Cardiac muscle cell (in vitro differentiated cells and primary cell): ENCODE measurements at places on chromosomes 11 and 22.

DNA sequence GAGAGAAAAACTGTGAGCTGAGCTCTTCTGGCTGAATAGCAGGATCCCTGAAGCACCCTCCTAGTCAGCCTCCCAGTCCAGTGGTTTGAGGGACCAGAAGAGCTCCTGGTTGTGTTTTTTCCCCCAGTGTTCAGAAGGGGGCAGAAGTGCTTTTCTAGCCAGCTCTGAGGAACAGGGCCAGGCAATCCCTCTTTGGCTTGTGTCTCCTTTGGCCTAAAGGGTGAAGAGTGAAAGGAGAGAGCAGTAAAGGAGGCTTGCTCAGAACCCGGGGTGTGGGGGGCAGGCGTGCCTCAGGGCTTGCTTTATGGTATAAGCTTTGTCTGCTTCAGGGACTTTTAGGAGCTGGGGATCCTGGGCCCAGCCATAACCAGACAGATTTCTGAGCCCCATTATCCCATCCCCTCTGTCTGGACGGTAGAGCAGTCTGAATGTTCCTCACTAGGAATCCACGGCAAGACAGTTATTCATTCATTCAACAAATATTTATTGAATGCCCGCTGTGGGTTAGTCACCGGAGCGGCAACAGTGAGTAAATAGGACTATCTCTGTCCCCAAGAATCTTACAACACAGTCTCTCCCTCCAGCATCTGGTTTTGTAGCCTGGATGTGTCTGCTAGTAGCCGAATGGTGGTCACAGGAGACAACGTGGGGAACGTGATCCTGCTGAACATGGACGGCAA lies 14.5 kb downstream of the ACP2 start:
- DNase-seq = peak; percentile 83

DNA sequence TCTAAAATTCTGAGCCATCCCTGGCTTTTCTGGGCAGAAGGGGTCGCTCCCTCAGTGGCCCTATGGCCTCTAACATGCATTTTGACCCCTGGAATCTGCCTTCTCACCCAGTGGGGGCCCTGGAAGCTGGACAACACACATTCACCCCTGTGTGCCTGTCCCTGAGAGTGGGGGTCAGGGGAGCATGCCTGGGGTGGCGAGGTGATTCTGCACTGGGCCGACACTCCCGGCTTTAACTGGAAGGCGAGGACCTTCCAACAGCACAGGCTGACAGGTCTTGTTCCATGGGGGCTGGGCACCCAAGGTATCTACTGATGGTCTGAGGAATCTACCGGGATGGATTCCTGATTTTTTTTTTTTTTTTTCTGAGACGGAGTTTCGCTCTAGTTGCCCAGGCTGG lies 10.7 kb downstream of the PPM1F start:
- DNase-seq = no peak

DNA sequence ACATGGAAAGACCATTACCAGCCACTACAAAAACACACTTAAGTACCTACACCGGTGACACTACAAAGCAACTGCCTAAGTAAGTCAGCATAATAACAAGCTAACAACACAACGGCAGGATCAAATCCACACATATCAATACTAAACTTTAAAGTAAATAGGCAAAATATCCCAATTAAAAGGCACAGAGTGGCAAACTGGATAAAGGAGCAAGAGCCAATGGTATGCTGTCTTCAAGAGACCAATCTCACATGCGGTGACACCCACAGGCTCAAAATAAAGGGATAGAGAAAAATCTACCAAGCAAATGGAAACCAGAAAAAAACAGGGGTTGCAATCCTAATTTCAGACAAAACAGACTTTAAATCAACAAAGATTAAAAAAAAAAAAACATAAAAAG lies 261.5 kb upstream of the TENM4 start:
- no peak for DNase-seq

DNA sequence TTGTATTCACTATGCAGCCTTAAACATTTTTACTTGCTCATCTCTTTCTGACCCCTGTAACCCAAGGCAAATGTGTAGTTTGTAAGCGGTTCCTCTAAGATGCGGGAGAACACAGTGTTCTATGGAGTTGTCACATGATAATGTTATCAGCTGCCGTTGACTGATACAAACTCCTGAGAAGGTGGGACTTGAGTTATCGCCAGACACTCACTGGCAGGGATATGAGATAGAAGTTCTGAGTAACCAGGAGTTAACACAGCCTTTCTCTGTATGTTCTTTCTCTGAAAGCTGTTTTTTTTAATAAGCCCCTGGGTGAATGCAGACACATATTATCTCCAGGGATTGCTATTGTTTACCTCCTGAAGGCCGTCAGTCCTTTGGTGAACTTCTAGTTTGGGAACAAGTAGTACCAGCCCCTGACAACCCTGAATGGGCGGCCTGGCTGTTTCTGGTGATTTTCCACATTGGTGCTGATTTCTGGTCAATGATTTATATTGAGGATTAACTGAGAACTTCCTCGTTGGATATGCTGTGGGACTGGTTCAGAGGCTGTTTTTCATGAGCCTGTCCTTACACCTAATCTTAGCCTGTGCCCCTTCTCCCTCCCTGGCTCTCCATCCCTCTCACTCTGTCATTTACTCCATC lies 155.3 kb upstream of the RASSF10 start:
- DNase-seq = peak; percentile 45

GRCh38 chr22:31177420-31178162 lies 17.6 kb downstream of the RNF185 start:
- DNase-seq = peak; percentile 65

DNA sequence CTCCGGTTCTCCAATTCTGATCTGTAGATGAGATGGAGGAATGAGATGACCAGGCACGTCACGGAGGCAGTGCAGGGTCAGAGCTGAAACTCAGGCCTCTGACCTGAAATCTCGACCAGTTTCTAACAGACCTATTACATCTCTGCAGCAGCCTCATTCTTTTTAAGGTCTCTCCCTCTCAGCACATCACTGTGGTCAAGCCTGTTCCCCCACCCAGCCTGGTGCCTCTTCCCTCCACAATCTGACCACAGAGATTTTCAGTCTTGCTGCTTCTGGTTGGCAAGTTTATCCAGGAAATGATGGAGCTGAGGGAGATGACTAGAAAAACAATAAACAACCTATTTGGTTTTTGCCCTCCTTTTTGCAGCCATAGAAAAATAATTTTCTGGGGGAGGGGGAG lies 9.5 kb downstream of the GRAMD1B start:
- peak; percentile 28 for DNase-seq

DNA sequence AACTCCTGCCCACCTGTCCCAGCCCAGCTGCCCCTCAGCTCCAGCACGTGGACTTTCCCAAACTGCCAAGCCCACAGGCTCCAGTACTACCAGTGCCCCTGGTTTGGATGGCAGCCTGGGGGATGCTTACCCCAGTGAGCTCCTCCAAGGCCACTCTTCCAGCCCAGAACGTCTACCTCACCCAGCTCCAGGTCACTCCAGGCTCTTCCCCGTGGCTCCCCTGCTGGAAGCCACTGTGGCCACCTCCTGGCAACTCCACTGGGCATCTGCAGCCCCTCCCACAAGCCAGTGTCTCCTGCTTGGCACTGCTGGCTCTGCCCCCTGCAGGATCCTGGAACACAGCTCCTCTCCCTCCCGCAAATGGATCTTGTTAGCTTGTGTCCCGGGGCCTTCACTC lies 29.3 kb downstream of the LMO1 start:
- no peak for DNase-seq

DNA sequence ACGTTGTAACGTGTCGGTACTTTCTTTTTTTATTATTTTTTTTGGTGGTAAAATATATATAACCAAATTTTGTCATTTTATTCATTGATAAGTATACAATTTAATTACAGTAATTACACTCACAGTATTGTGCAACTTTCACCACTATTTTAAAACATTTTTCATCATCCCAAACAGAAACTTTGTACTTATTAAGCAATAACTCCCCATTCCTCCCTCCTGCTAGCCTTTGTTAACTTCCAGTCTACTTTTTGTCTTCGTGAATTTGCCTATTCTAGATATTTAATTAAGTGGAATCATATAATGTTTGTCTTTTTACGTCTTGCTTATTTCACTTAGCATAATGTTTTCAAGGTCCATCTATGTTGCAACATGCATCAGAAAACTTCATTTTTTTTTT lies 58.5 kb downstream of the STIM1 start:
- DNase-seq = no peak

DNA sequence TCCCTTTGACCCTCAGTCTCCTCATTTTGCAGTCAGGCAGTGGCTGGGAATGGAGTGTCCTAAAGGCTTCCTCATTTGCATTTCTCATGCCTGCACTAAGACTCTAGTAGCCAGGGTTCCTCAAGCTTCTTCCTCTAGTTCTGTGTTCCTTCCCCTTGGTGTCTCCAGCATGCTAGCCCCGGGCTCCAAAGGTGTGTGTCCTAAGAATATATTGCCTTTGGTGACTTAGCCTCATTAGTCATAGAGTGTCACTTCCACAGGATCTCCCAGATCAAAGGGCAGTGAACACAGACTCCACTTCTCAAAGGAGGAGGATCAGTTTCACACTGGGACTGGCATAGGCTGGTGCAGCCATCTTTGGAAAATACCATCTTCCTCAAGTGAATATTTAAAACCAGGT lies 21.4 kb upstream of the ACER3 start:
- DNase-seq = no peak

GRCh38 chr22:25350551-25350971 lies 131.1 kb downstream of the CRYBB2 start:
- DNase-seq = no peak

DNA sequence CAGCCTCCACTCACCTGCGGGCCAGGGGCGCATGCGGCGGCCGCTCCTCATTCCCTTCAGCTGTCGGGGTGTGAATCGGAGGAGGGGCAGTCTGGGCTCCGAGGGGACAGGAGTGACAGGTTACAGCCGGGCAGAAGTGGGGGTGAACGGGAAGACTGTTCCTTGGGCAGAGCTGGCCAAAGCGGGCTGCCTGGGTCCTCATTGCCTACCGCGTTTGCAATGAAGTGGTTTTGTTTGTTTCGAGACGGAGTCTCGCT lies 733 bp downstream of the MEI1 start:
- no peak for DNase-seq

DNA sequence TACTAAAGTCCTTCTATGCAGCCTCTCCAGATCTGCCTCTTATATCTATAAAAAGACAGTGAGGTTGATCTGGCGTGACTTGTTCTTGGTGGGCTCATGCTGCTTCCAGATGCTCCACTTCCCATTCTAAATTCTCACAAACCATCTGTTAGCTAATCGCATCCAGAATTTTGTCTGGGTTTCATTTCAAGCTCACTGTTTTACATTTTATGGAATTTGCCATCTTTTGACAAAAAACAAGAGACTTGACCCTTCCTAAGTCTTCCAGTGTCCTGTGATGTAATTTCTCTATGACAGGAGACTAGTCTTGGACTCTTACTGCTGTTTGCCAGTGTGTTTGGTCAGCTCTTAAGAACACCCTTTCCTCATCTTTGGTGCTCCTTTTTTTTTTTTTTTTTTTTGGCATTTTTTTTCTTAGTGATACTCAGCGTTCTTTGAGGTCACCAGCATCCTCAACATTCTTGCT lies 23.0 kb downstream of the CRKL start:
- DNase-seq = no peak

- no peak for DNase-seq
Measured at GRCh38 chr11:106088896-106089295, 11.4 kb downstream of the AASDHPPT start.

GRCh38 chr22:43152003-43152356 lies 621 bp downstream of the TSPO start:
- DNase-seq = no peak

- DNase-seq = peak; percentile 6
Measured at GRCh38 chr11:97269527-97269926, 879.7 kb downstream of the JRKL start.
